HFF-Myc (cell line): ENCODE measurements at places on chromosomes 6 and 20.

DNA sequence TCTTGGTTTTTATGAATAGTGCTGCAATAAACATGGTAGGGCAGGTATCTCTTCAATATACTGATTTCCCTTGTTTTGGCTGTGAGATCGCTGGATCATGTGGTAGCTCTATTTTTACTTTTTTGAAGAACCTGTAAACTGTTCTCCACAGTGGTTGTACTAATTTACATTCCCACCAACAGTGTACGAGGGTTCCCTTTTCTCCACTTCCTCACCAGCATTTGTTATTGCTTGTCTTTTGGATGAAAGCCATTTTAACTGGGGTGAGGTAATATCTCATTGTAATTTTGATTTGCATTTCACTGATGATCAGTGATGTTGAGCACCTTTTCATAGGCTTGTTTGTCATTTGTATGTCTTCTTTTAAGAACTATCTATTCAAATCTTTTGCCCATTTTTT is 8.0 kb upstream of the ARG1 start:
- no peak for DNase-seq

DNA sequence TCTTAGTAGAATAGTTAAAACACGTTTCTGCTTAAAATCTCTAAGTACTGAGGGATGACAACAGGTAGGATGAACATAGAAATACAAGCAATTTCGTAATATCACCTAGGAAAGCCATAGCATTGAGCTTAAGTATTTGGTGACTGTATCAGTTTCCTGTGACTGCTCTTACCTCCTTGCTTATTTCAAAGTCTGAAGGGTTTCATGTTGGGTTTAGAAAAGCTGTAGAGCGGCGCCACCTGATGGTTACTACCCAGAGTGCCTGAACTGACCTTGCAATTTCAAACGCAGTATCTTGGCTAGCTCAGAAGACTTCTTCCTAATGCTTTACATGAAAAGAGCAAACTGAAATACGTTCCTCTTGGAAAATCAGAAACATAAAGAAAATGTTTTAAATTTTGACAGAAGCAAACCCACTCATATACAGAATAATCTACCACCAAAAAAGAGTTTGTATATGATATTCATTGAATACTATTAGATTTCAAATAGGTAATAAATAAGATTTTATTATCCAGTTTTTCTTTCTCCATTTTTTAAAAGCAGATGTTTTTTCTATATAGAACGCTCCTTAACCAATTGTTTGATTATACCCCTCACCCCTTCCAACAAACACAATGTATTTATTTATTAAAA is 82.3 kb upstream of the RIPOR2 start:
- DNase-seq, result no peak

DNA sequence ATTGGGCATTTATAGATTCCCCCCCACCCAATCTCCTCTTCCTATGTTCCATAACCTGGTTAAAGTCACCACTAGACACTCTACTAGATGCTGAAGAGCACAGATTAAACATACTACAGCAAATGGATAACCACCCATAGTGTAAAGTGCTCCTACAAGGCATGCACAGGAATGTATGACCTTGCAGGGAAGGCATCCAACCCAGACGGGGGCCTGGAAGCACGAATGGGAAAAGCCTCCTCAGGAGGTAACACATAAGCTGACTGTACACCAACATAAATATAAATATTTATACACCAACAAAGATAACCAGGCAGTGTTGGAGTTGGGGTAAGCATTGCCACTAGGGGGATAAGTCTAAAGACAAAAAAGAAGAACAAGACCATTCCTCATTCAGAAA is 691.7 kb downstream of the GRIK2 start:
- no peak for DNase-seq

GRCh38 chr20:11716239-11716944 is 201.3 kb upstream of the BTBD3 start:
- DNase-seq, result peak; percentile 40

- no peak for DNase-seq
Observed at GRCh38 chr6:36914227-36914794, 28.6 kb downstream of the C6orf89 start.

DNA sequence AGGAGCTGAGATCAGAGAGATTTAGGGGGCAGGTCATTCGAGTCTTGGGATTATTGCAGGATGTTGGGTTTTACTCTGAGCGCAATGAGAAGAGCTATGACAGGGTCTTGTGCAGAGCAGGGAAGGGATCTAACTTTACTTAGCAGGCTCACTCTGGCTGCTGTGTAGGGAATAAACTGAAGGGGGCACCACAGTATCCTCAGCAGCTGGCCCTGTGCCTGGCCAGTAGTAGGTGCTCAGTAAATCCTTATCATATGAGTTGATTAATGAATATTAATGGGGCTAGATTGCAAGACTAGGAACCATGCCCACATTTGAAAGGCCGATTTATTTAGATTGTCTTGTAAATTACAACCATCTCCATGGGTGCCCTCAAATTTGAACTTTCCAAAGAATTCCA is 4.6 kb upstream of the MDGA1 start:
- DNase-seq, result no peak

DNA sequence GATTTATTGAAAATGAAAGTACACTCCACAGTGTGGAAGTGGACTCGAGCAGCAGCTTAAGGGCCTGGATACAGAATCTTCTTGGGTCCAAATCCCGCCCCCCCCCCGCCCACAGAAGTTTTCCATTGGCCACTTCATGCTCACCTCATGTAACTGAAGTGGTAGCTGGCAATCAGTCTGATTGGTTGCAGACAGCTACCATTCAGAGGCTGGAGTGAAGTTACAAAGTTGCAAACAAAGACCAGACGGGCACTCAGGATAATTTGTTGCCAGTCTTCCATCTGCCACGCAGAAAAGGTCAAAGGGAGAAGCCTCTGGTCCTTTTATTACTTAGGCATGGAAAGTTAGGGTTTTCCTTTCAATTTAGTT is 25.8 kb upstream of the FABP7 start:
- no peak for DNase-seq

DNA sequence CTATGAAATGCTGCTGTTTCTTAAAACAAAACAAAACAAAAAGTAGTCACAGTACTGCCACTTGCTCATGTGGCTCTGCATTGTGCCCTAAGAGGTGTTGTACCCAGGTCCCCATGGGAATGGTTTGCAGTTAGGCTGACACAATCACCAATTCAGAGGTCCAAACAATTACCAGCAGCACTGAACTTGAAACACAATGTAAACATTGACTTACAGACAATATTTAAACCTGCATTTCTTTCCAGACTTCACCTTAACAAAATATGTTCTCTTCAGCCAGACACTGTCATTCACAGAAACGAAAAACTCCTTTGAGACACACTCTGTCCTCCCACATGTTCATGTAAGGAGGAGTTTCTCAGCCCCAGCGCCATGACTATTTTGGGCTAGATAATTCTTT is 206.8 kb upstream of the ARG1 start:
- DNase-seq, result no peak

DNA sequence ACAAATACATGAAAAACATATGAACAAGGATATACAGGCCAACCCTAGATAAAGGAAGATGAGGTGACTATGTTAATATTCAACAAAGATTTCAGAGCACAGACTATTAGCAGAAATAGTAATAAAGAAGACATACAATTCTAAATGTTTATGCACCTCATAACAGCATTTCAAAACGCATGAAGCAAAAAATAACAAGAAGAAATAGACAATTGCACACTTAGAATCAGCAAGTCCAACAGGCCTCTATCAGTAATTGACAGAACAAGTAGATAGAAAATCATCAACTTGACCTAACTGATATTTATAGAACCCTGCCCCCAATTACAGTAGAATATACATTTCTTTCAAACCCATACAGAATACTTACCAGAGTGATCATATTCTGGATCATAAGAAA is 11.4 kb upstream of the DOK5 start:
- no peak for DNase-seq

DNA sequence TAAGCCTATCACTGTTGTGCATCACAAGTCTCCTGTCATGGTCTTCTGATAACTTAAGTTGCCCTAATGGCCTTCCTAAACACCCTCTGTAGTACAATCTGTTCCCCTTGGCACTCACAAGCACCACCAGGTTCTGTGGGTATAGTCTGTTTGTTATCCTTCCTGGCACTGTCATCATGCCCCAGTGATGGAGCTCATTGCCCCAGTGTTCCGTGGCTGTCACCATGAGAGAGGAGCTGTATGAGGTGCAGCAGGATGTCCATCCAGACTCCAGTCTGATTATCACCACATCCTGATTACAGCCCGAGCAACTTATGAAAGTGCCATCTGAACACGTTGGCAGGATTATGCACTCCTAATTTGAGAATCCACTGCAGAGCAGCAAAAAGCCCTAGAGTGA is 380.1 kb downstream of the FRK start:
- no peak for DNase-seq
